ENCODE measurements at places on chromosomes 16 and 17.

- DNase-seq: no peak
These were observed 22.3 kb downstream of the CALB2 start for GRCh38 chr16:71380831-71381230.

DNA sequence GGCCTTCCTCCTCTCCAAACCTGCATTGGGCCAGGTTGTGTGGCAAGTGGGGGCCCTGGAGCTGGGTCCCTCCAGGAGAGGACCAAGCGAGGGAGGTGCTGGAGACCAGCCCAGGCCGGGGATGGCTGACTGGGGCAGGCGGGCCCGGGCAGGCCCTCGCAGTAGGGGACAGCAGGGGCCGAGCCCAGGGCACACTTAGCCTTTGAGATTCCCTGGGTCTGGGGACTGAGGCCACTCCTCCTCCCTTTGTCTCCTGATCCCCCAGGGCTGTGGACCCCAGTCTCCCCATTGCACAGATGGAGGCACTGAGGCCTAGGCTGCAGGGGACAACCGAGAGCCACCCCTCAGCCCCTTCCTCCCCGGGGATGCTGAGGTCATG is 5.2 kb downstream of the FOXJ1 start:
- DNase-seq: no peak

DNA sequence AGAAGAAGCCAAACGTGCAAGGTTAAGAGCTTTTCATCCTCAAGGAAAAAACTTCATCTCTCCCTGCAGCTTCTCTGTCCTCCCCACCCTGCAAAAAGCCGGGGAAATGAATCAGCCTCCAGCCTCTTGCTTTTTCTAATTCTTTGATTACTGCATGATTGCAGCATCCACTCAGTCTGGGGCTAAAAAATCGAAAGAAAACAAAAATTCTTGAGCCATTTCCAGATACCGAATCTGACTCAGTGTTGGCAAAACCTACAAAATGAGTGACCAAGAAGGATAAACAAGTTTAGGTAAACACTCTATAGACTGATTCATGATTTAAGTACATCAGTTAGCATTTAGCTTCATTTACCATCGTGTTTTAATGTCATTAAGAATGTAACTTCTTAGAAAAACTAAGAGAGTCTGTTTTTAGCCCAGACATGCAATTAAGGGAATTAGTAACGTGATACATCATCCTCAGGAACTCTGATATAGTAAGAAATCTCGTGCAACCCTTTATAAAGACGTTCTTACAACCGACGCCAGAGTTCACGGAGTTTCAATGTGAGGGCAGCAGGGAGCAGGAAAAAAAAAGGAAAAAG is 287.3 kb upstream of the FOXF1 start:
- DNase-seq: no peak

- DNase-seq: no peak
These were observed 26.2 kb upstream of the TXNDC11 start for GRCh38 chr16:11768849-11769248.

DNA sequence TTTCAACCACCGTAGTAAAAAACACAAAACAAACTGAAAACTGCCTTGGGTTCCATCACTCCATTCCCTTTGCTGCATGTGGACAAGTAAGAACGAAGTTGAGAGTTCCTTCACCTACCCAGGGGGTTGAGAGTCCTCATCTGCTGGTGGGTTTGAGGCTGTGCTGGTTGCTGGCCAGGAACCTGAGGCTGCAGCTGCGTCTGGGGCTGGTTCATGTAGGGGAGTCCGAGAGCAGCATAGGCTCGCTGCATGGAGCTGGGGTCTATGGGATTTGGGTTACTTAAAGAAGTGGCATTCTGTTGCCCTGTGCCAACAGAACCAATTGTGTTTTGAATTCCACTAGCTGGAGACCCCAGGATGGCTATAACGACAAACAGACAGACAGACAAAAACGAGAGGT is 65.2 kb upstream of the TRAP1 start:
- DNase-seq: no peak

DNA sequence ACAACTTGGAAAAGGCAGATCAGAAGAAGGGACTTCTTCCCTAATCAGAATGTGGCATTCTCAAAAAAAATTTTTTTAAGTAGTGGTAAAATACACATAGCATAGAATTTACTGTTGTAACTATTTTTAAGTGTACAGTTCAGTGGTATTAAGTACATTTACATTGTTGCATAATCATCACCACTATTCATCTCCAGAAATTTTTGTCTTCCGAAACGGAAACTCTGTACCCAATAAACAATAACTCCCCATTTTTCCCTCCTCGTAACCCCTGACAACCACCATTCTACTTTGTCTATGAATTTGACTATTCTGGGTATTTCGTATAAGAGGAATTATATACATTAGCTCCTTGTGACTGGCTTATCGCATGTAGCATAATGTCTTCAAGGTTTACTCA is 18.9 kb downstream of the METTL9 start:
- no peak for DNase-seq

GRCh38 chr16:56450275-56450985 is 702 bp downstream of the NUDT21 start:
- no peak for DNase-seq

DNA sequence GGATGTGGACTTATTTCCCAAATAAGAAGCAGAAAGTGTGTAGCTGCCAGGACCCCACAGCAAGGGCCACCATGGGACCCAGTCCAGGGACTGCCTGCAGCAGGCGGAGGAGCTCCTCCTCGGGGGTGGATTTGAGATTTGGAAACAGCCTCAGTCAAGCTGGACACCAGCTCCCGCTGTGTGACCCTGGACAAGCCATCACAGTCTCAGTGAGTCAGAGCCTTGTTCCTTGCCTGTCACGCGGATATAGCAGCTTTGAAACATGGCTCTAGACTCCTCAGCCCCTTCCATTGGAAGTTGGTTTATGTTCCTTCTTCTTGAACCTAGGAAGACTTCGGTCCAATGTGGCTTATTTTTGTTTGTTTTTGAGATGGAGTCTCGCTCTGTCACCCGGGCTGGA is 12.5 kb upstream of the DPEP1 start:
- no peak for DNase-seq

GRCh38 chr16:9630119-9630518 is 538.7 kb downstream of the HAPSTR1 start:
- DNase-seq: no peak

DNA sequence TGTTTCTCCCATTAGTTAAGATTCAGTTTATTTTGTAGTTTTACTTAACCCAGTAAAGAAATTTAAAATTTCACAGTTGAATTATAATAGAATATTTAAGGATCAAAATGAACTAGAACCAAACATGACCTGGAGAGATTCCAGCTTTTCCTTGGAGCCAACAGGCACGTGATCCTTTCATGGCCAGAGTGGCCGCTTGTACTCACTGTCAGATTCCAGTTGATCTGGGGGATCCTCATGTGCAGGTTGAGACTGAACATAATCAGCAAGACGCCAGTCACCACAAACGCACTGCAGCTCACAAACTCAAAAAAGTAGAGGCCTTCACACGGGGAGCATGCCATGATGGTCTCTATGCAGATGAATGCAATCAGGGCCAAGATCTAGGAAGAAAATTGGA is 31.7 kb downstream of the CMTM3 start:
- DNase-seq: no peak

GRCh38 chr17:82536512-82537201 is 17.1 kb downstream of the FOXK2 start:
- no peak for DNase-seq

GRCh38 chr17:4597975-4598374 is 13.6 kb downstream of the SMTNL2 start:
- DNase-seq: no peak

DNA sequence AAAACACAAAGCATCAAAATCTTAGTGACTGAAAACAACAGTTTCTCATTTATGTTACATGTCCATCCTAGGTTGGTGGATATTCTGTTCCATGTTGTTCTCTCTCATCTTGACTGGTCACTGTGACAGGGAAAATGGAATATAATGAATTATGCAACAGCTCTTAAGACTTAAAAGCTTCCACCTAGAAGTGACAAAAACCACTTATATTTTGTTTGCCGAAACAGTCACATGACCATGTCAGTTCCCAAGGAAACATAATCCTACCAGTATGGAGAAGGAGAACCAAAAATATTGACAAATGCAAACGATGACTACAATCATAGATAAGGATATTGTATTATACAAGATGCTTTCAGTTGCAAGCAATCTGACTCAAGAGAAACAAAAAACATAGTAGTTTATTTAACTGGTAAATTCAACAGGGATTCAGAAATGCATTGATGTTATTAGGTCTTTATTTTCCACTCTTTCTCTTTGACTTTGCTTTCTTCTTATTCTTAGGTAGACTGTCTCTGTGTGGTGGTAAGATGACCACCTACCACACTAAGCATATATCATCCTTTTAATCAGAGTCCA is 103.8 kb downstream of the SSH2 start:
- no peak for DNase-seq

- DNase-seq: no peak
These were observed 8.5 kb downstream of the MMP28 start for GRCh38 chr17:35786941-35787432.

DNA sequence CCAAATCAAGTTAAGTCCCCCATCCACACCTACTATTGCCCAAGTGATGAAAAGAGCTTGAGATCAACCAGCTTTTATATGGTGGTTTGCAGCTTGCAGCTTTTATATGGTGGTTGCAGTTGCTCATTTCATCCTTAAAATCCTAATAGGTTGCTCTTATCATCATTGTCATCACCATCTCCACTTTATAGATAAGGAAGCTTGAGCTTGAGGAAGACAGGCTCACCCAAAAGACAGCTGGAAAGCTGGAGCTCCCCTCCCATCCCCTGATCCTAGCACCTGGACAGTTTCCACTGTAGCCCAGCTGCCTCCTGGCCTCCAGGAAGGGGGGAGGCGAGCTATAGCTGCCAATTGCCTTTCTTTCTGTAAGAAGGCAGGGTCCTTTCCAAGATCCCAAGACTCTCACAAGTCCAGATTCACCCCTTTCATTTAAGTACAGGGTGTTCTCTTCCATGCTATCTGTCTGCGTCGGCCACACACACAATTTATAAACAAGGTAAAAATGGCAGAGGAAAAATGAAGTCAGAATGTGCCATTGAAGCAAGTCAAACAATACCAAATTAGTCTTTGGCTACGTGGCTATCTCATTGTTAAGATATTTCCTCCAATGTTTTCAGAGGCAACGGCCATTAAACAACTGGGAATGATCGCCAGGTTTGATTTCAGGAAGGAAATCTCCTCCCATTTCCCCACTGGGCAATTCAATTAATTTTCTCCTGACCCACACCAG is 63.3 kb downstream of the PECAM1 start:
- DNase-seq: no peak

GRCh38 chr16:86286991-86287663 is 223.2 kb upstream of the FOXF1 start:
- no peak for DNase-seq

- DNase-seq: no peak
These were observed 524 bp downstream of the STRADA start for GRCh38 chr17:63741143-63741407.

GRCh38 chr17:75843577-75844529 is at the start of gene UNC13D:
Gene UNC13D, minus strand, starts transcription at chr17:75844404. Its CDS starts 67 bp downstream, at chr17:75844337.
- DNase-seq: peak; percentile 75

GRCh38 chr17:21463779-21464407 is 87.7 kb downstream of the KCNJ12 start:
- no peak for DNase-seq

- no peak for DNase-seq
These were observed 7.9 kb upstream of the GSDMA start for GRCh38 chr17:39954876-39955275.

DNA sequence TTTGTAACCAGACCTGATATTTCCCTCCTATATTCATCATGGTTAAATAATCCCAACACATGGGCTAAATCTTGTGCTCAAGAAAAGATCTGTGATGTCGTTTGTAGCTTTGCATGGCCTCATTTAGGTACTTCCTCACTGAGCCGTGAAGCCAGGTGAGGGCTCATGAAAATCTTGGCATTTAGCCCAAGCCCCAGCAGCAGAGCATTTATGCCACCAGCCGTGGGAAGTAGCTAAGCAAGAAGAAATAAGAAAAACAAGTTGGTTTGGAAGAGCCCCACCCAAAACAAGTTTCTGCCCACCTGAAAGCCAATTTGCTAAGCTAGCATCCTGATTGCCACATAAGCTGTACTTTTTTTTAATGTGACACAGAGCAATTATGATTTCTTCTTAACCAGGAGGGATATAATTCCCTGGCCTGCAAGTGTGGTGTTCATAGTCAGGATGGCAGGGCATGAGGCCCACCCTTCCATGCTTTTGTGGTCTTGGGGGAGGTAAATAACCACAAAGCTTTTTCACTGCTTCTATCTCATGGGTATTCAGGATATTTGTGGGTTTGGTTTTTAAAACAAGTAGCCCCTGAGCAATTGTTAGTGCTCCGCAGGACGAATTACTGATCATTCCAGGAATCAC is 10.5 kb downstream of the TMIGD1 start:
- no peak for DNase-seq

- DNase-seq: no peak
These were observed 1.5 kb downstream of the ABCC1 start for GRCh38 chr16:15950869-15951268.

- no peak for DNase-seq
These were observed 22.3 kb downstream of the CAPNS2 start for GRCh38 chr16:55588799-55589198.

- DNase-seq: no peak
These were observed 9.3 kb upstream of the LRRC59 start for GRCh38 chr17:50406578-50406977.

GRCh38 chr17:28975646-28976045 is 24.3 kb upstream of the PHF12 start:
- DNase-seq: no peak

GRCh38 chr16:11737713-11738112 is 4.9 kb downstream of the TXNDC11 start:
- DNase-seq: no peak

GRCh38 chr17:81207610-81208581 is 14.9 kb downstream of the CEP131 start:
- no peak for DNase-seq

DNA sequence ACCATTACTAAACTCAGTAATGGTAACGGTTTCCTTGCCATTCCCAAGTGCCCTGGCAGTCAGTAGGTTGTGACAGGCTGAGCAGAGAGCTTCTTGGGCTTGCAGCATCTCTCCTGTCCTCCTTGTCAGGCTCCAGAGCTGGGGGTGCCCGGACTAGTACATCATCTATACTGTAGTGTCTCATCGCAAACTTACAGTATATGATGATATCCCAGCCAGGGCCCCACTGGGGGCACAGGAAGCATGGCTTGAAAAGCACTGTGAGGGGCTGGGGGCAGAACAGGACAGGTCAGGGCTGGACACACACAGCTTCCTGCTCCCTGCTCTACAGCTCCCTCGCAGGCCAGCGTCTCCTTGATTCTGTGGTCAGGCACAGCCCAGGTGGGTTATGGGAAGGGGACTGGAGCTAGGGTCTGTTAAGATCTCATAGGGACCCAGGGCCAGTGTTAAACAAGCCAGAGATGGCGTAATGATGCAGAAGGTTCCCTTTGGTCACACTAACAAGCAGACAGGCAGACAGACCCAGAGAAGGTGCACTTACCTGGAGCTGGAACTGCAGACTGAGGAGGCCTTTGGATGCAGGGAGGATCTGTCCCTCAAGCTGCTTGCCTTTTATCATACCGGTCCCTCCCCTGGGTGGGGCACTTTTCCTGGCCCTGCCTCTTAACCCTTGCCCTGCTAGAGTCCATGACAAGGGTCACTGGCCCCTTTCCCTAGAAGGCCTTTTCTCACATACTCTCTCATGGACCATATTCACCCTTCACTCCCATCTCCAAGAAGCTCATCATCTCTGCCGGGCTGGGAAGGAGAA is 6.8 kb downstream of the ERAL1 start:
- peak; percentile 85 for DNase-seq
